Activated T-cell treated with anti-CD3 and anti-CD28 coated beads for 1 hour (primary cell): ENCODE measurements at places on chromosomes 5 and 9.

- DNase-seq, result no peak
Observed at GRCh38 chr5:36724467-36725332, 118.3 kb downstream of the SLC1A3 start.

DNA sequence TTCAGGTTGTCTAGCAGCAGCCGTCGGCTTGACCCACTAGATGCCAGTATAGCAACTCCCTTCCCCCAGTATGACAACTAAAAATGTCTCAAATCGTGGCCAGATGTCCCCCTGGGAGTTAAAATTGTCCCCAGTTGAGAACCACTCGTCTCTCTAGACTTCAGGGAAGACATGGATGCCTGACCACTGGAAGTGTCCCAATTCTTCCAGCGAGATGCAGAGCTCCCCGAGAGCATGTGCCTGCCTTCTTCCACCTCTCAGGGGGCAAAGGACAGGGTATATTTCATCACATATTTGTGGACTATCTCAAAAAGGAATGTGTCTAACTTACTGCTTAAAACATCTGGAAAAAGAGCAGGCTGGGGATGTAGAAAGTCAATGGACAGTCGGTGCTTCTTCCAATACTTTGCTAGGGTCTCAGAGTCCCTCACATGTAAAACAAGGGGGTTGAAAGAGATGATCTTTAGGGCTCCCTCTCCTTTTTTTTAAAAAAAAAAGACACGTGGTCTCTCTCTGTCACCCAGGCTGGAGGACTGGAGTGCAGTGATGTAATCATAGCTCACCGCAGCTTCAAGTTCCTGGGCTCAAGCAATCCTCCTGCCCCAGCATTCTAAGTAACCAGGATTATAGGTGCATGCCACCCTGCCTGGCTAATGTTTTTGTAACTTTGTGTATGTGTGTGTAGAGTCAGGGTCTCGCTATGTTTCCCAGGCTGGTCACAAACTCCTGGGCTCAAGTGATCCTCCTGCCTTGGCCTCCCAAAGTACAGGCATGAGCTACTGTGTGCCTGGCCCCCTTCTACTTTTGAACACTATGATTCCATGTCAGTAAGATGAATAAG is 190.6 kb downstream of the DAB2IP start:
- DNase-seq, result no peak

GRCh38 chr5:113276493-113276892 is 158.3 kb downstream of the TSSK1B start:
- no peak for DNase-seq

- no peak for DNase-seq
Observed at GRCh38 chr9:136722969-136723356, 10.6 kb downstream of the DIPK1B start.
